ENCODE measurements at places on chromosomes 13 and 19.

GRCh38 chr19:40639638-40639982 lies 38.4 kb downstream of the LTBP4 start:
- DNase-seq = no peak

DNA sequence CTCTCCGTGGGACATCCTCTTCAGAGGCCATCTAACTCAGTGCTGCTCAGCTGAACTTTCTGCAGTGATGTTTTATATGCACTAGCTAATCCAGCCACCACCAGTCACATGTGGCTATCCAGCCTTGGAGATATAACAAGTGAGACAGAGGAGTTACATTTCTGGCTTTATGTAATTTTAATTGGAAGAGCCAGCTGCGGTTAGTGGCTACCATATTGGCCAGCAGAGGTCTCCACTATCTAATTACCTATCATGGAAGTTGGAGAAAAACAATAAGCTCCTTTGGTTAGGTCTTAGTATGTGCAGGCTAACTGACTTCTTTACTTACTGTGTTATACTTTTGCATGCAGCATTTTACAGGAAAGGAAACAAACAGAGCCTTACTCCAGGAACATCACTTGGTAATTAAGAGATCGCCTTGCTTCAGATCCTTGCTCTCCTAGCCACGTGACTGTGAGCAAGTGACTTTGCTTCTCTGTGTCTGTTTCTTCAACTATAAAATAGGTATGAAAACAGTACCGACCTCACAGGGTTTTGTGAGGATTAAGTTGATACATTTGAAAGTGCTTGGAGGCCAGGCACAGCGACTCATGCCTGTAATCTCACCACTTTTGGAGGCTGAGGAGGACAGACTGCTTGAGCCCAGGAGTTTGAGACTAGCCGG lies 1.6 kb upstream of the KLK10 start:
- DNase-seq = no peak

GRCh38 chr19:12782424-12783290 lies 7.3 kb upstream of the HOOK2 start:
- DNase-seq = peak; percentile 91

DNA sequence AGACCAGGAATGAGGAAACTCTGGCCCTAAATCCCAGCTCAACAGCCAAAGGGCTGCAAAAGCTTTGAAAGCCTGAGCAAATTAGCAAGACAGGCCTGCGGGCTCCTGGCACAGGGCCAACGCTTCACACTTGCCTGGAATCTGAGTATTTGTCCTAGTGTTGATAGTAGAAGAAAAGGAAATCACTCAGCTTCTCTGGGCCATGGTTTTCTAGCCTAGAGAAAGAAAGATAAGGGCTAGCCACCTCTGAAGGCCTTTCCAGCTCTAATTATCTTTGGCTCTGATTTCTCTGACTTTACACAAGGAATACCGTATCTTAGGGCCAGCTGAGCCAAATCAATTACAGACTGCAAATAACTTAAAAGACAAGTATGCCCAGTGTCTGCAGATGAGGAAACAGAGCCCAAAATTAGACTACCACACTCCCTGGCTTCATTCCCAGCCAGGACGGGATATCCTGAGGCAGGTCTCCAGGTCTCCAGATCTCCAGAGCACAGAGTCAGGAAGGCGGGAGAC lies 69.6 kb downstream of the STK24 start:
- no peak for DNase-seq

GRCh38 chr19:41951686-41952172 lies 7.4 kb downstream of the RABAC1 start:
- DNase-seq = peak; percentile 94

GRCh38 chr13:33452873-33453517 lies 167.4 kb upstream of the STARD13 start:
- DNase-seq = no peak

DNA sequence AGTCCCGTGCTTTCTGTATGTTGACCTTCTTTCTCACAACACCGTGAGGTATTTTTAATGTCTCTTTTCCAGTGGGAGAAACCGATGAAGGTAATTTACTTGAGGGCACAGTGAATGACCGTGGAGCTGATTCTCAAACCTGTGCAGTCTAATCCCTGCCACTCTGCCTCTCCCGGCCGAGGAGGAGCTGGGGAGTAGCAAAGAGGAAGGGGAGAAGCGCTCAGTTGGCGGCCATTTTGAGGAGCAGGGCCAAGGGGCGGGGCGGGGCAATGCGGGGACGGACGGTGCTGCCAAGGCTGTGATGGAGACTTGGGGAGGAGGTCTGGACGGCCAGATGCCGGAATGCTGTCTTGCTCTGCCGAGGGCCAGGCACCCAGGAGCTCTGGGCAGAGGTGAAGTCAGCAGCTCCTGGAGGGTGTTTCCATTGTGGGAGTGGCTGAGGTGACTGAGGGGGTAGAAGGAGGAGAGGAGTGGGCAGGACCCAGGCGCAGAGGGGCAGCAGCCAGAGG lies 12.4 kb upstream of the RANBP3 start:
- no peak for DNase-seq

DNA sequence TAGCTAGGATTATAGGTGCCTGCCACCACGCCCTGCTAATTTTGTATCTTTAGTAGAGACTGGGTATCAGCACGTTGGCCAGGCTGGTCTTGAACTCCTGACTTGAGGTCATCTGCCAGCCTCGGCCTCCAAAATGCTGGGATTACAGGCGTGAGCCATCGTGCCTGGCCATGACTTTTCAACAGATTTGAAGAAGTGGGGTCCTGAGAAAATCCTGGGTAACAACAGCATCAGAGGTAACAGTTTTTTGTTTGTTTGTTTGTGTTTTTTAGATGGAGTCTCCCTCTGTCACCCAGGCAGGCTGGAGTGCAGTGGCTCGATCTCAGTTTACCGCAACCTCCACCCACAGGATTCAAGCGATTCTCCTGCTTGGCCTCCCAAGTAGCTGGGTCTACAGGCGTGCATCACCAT lies 3.7 kb downstream of the JUNB start:
- no peak for DNase-seq

GRCh38 chr13:42354241-42355091 lies 82.5 kb downstream of the AKAP11 start:
- DNase-seq = no peak

DNA sequence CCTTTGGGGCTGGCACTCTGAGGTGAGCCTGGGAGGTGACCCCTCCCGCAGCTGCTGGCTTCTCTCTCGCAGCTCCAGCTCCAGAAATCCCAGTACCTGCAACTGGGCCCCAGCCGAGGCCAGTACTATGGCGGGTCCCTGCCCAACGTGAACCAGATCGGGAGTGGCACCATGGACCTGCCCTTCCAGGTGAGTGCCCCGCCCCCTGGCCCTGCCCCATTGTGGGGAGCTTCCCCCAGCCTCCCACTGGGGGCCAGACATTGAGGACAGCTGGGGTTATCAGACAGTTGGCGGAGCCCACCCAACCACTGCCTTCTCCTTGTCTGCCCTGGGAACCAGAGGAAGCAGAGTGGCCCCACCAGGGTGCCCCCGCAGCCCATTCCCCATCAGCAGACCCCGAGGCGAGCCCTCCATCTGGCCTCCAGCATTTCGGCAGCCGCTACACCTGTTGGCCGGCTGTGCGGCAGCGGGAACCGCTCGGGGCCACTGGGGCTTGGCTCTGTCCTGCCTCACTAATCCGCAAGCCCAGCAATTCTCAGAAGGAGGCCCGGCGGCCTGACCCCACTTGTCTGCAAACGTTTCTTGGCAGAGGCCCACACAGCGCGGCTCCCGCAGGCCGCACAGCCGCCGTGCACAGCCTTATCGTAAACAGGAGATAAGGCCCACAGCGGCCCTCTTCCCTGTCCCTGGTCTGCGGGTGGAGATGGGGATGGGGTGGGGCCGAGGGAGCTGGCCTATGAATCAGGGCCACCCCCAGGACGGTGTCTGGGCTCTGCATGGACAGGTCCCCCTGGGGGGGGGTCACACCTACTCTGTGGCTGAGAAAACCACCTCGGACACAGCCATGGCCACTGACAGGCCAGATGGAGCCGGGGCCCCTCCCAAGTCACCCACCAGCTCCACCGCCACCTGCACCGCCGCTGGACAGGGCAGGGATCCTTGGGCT lies 48.0 kb downstream of the COMP start:
- no peak for DNase-seq

- no peak for DNase-seq
Measured at GRCh38 chr13:29481603-29482002, 113.9 kb downstream of the SLC7A1 start.

DNA sequence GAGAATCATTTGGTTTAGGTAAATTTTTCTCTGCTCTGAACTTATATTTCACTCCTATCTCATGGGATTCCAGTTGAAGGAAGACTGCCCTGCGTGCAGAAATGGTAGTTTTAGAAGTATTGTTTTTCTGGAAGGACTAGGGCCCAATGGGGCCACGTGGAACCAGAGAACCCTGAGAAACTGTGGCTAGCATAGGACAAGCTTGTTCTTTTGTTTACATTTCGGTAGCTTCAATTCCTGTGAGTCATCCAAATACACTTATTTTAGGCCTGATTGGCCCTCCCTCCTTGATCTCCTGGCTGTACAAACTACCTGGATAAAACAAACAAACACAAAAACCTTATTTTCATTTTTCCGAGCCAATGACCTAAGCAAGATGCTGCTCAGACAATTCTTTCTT lies 124.0 kb downstream of the ITGBL1 start:
- no peak for DNase-seq

DNA sequence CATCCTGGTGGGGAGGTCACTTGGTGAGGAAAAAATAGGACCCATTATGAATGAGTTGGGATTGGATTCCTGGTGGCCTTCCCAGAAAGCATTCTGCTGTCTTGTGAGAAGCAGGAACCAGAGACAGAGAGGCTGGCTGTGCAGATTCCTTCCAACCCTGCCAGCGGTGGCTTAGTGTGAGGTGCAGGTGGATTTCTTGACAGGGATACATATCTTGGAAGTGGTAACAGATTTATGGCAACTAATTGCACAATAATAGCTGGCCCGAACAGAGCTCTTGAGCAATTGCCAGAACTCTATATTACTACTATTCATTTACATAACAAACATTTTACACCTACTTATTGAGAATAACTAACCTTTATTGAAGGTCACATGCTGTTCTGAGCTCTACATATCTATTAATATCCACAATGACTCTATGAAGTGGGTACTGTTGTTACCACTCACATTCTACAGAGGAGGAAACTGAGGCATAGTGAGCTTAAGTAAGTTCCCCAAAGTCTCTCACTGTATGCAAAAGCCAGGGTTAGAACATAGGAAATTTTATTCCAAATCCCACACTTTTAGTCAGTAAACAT lies 173.9 kb upstream of the SERP2 start:
- no peak for DNase-seq

DNA sequence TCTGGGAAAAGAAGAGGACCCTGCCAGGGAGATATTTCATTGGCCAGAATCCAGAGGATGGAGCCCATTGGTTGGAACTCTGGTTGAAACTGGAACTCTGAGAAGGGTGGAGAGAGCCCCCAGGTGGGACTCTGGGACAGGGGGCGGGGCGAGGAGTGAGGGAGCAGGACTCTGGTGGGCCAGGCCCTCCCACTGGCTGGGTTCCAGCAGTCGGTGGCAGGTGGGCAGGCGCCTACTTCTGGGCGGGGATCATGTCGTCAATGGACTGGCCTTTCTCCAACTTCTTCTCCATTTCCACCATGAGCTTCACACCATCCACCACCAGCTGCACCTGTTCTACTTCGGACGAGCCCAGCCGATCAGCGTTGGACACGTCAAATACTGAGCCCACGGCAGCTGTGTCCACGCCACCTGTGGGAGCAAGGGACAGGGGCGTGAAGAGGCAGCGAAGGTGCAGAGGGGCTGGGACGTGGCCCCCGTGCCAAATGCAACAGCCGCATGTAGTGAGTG lies 16.1 kb downstream of the CKM start:
- DNase-seq = no peak

- DNase-seq = no peak
Measured at GRCh38 chr19:33329060-33329459, 26.7 kb upstream of the CEBPA start.

DNA sequence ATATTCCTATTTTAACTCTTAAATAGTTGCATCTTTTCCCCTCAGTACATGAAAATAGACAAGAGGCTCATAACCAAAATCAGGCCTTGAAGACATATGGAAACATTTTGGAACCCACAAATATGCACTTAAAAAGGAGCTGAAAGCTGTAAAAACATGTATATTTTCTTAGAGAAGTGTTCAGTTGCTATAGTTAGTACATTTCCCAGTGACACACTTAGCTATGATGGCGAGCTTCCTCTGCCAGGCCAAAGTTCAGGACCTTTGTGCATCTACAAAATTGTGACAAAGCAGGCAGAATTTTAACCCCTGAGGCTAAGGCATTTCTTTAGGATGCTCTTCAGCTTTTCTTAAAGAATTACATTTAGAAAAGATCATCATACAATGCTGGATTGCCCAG lies 54.5 kb downstream of the RCBTB2 start:
- DNase-seq = no peak

DNA sequence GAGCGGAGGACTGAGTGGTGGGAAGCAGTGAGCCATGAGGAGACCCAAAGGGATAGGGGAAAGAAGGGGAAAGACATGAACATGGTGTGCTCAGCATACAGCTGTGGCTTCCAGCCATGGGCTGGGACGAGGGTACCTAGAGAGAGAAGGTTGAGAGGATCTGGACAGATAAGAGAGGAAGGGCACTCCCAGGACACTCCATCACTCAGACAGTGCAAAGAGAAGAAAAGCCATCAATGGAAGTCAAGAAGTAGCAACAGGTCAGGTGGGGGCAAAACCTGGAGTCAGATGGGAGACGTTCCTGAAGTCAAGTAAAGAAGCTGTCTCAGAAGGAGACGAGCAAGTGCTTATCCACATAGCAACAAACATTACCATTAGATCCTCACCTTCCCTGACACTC lies 40.2 kb upstream of the UBAC2 start:
- DNase-seq = no peak

DNA sequence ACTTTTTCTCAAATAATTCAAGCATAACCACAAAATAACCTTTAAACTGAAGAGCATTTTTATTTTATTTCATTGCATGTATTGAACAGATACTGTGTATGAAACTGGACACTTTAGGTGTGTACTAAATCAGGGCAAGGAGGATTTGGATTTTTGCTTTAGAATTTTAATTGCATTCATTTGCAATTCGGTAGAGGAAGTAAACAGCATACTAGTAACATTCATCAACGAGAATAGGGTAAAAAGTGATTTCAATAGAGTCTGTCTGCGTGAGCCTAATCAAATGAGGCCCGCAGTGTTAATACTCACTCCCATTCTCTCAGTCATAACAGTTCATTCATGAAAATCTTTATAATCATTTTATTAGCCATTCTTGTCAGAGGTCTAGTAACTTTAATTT lies 200.2 kb downstream of the SPRY2 start:
- DNase-seq = no peak

DNA sequence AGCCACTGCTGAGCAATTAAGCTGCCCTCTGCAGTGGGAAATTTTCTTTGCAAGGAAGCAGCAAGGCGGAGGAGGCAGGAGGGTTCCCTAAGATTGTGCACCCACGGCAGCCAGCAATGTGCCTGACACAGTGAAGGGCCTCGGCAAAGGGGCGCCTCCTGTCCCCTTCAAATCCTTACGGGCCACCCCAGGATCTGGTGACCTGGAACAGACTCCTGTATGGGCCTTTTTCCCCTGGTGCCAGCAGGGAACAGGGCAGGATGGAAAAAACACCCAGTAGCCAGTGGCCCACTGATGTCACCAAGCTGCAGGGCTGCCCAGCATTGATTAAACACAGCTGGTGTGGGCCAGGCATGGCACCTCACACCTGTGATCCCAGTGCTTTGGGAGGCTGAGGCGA lies 86.7 kb downstream of the GNG7 start:
- no peak for DNase-seq

- DNase-seq = no peak
Measured at GRCh38 chr19:52638601-52639000, 446 bp upstream of the ZNF83 start.

GRCh38 chr13:54687173-54687572 lies 1658.6 kb downstream of the OLFM4 start:
- no peak for DNase-seq

All from stimulated activated CD4-positive, alpha-beta T cell treated with anti-CD3 and anti-CD28 coated beads, Interleukin-1b, Interleukin-23, amount 100 ng/mL, for 4 hours (primary cell).